ENCODE measurements at places on chromosomes 12 and 14. TPM values are rescaled to one million over a fixed set of nuclear protein-coding genes. Genes with fewer than 3 reads are reported as not detected.

The GUCY2C gene
- polyA plus RNA-seq: 0.85 TPM

The KCNC2 gene
- polyA plus RNA-seq: not detected

The AQP6 gene
- not detected for polyA plus RNA-seq

The OVCH1 gene
- polyA plus RNA-seq: not detected

The ARG2 gene
- polyA plus RNA-seq: 1.8 TPM

The DIO3 gene
- polyA plus RNA-seq: not detected

The GCH1 gene
- polyA plus RNA-seq: 12.9 TPM

The LRRC10 gene
- not detected for polyA plus RNA-seq

The BATF gene
- 21.9 TPM for polyA plus RNA-seq

The FOXM1 gene
- 0.88 TPM for polyA plus RNA-seq

The RTL1 gene
- not detected for polyA plus RNA-seq

The IQSEC3 gene
- not detected for polyA plus RNA-seq

The NANOG gene
- not detected for polyA plus RNA-seq

The KICS2 gene
- polyA plus RNA-seq: 10.6 TPM

The RPL41 gene
- polyA plus RNA-seq: 8,874 TPM

The C12orf54 gene
- polyA plus RNA-seq: not detected

The TSHR gene
- polyA plus RNA-seq: not detected

The C3AR1 gene
- polyA plus RNA-seq: 0.53 TPM

The GSG1 gene
- not detected for polyA plus RNA-seq

The PRR4 gene
- polyA plus RNA-seq: 3.5 TPM

The NR2C1 gene
- 14.8 TPM for polyA plus RNA-seq

The RFX4 gene
- polyA plus RNA-seq: not detected

The CELA1 gene
- 0.58 TPM for polyA plus RNA-seq
